ENCODE measurements at places on chromosomes 7 and 10. TPM values are rescaled to one million over a fixed set of nuclear protein-coding genes. Genes with fewer than 3 reads are reported as not detected.
A peak's percentile ranks its signal among the peaks of the same experiment; 100 is the strongest.

Gene ENTPD1
- total RNA-seq = 4.6 TPM

Gene PLCE1
- not detected for total RNA-seq

Gene OR6B1
- total RNA-seq = not detected

Gene GDF2
- not detected for total RNA-seq

Gene PDZD7
- 0.65 TPM for total RNA-seq

Gene OPALIN
- total RNA-seq = not detected

Gene EN2
- not detected for total RNA-seq

DNA sequence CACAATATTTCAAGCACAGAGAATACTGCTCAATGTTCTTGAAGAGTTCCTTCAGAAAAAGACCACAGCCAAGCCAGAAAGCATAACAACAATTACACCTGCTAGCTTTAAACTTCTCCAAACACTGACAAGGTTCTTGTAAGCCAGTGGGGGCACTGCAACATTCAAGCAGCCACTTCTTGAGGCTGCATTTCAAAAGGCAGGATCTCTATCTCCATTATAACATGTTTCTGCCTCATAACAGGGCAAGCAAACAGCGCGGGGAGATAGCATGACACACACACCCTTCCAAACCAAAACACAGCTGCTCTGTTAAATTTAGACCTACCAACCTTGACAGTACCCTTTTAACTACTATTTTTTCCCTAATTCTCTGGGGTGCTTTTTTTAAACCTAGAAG, 30.8 kb downstream of the CHCHD3 start:
- DNase-seq = no peak
- peaks cover 20% of the 10 kb centered on the region for H3K4me1 ChIP-seq
- no peak overlapping the region for H3K27ac ChIP-seq
- no peak overlapping the region for H3K4me3 ChIP-seq
- H3K27me3 ChIP-seq = no peaks in the 10 kb centered on the region

- DNase-seq = no peak
- no peaks in the 10 kb centered on the region for H3K36me3 ChIP-seq
- H3K27ac ChIP-seq = no peak overlapping the region
- no peaks in the 10 kb centered on the region for H3K27me3 ChIP-seq
- no peak overlapping the region for H3K4me3 ChIP-seq
Measured at GRCh38 chr7:31074403-31075085, 22.4 kb downstream of the ADCYAP1R1 start.

- peaks cover 7% of the 10 kb centered on the region for H3K27me3 ChIP-seq
- no peaks in the 10 kb centered on the region for H3K4me1 ChIP-seq
- H3K4me3 ChIP-seq = no peak overlapping the region
- no peak for DNase-seq
- H3K36me3 ChIP-seq = no peaks in the 10 kb centered on the region
Measured at GRCh38 chr10:2836921-2837662, 230.3 kb upstream of the PFKP start.

DNA sequence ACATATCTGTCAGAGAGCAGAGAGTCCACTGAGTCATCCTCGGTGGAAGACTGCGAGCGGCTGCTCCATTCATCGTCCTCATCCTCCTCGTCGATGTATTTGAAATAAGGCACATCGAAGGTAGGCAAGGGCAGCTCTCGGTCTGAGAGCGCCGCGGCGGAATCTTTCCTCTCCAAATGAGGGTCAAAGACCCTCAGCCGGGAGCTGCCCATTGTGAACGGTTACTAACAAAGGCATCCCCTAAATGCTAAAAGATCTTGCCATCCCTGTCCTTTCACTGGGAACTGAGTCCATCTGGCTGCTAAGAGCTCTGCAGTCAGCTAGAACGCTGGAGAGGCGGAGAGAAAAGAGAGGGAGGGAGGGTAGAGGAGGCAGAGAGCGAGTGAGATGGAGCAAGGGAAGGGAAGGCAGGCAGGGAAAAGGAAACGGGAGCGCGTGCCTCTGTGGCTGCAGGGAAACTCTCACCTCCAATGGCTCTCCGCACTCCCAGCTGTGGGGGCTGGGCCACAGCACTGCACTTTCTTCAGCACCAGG, 163.4 kb downstream of the RAPGEF5 start:
- DNase-seq = no peak
- H3K36me3 ChIP-seq = no peaks in the 10 kb centered on the region
- H3K27ac ChIP-seq = no peak overlapping the region
- H3K27me3 ChIP-seq = no peaks in the 10 kb centered on the region

DNA sequence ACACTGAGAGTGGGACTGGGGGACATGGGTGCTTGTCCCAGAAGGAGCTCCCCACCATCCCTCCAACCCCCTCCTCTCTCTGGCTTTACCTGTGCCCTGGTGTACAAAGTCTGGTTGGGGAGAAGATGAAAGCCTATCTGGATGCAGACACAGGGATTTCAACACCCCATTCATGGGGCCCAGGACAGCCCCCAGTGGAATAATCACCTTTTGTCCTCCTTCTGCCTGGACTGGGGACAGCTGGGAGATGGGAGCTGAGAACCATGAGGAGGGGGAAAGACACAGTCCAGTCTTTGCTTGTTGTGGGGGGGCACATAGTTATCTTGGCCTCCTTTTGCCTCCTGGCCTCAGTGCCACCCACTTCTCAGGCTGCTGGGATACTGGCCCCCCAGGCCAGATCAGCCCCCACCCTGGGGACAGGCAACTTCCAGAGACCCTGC, 1.4 kb downstream of the SSC4D start:
- DNase-seq = no peak
- no peak overlapping the region for H3K4me3 ChIP-seq
- H3K27me3 ChIP-seq = no peaks in the 10 kb centered on the region
- H3K27ac ChIP-seq = no peak overlapping the region

DNA sequence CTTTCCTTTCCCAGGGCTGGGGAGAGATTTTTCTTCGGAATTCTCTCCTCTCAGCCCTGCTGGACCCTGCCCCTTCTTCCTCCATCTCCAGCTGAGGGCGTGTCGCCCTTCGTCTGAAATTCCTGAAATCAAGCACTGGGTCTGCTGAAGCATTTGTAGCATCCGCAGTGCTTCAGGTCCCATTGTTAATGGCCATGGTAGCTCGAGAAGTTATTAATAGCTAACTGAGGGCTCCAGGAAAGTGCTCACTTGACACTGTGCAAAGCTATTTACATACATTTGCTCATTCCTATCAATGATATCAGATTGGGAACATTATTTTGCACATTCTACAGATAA, 515 bp downstream of the FAM149B1 start:
- H3K36me3 ChIP-seq = peaks cover 23% of the 10 kb centered on the region
- DNase-seq = no peak
- peaks cover 34% of the 10 kb centered on the region for H3K4me1 ChIP-seq
- H3K27ac ChIP-seq = peak overlapping the region; percentile 91

DNA sequence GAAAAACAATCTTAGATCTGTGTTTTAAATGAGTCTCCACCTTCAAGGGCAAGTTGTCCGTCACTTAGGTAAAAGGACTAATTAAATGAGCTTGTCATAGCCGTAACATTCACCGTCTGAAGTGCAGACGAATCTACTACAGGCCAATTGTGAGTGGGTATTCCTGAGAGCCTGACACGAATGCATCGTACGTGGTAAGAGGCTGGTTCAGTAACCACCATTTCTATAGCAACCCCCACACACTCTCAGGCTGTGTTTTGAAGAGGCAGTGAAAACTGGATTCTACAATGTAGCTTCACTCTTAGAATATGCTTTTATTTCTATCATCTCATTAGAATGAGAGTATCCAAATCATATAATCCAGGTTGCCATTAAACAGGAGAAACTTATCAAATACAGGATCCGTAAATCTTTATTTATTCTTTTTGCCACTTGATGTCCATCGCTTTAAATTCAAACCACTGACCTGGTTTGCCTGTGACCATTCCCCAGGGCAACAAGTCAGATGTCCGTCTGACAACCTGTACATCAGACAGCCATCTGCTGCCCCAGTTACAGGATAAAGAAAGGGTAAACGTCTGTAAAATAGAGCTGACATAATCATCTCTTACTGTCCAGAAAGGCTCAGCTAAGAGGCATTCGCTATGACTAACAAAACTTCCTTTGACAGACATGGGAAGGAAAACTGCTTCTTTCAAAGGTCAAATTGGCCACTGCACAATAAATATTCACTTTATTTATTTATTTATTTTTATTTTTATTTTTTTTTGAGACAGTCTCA, 70.3 kb upstream of the NMT2 start:
- no peak overlapping the region for H3K4me3 ChIP-seq
- H3K36me3 ChIP-seq = peaks cover 3% of the 10 kb centered on the region
- peaks cover 13% of the 10 kb centered on the region for H3K4me1 ChIP-seq
- no peak overlapping the region for H3K27ac ChIP-seq
- DNase-seq = peak; percentile 50

DNA sequence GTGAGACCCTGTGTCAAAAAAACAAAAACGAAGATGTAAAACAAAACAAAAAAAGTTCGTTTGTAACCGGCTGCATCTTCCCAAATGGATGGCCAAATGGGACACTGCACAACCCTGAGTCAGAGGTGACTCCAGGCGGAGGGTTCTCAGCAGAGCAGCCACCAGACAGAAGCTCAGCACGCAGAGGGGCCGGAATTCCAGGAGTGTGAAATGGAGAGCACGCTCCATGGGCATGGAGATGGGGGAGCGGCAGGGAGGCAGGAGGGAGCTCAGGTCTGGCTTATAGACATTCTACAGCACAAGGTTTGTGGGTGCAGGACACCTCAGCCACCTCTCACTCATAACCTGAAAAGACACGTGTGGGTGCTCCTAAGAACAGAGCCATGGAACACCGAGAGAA, 227.0 kb downstream of the MAD1L1 start:
- H3K4me1 ChIP-seq = no peaks in the 10 kb centered on the region
- no peaks in the 10 kb centered on the region for H3K36me3 ChIP-seq
- no peak overlapping the region for H3K27ac ChIP-seq
- H3K27me3 ChIP-seq = no peaks in the 10 kb centered on the region

DNA sequence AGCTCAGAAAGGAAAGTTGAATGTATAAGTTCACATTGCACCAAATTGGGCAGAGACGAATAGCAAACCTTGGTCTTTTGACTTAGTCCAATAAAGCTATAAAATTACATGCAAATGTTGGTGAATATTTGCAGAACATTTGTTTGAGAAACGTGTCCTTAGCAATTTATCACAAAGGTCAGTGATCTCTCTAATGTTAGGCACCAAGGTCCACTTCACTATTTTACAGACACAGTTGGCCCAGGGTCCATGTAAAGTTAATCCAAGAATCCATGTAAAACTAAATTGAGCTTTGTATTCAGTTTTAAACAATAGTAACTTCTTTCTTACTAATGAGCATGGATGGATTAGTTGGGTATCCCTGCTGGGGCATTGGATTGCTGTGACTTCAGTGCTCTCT, 617.7 kb downstream of the NRG3 start:
- no peaks in the 10 kb centered on the region for H3K36me3 ChIP-seq
- no peak overlapping the region for H3K27ac ChIP-seq
- no peaks in the 10 kb centered on the region for H3K4me1 ChIP-seq
- no peak overlapping the region for H3K4me3 ChIP-seq
- no peaks in the 10 kb centered on the region for H3K27me3 ChIP-seq
- no peak for DNase-seq

DNA sequence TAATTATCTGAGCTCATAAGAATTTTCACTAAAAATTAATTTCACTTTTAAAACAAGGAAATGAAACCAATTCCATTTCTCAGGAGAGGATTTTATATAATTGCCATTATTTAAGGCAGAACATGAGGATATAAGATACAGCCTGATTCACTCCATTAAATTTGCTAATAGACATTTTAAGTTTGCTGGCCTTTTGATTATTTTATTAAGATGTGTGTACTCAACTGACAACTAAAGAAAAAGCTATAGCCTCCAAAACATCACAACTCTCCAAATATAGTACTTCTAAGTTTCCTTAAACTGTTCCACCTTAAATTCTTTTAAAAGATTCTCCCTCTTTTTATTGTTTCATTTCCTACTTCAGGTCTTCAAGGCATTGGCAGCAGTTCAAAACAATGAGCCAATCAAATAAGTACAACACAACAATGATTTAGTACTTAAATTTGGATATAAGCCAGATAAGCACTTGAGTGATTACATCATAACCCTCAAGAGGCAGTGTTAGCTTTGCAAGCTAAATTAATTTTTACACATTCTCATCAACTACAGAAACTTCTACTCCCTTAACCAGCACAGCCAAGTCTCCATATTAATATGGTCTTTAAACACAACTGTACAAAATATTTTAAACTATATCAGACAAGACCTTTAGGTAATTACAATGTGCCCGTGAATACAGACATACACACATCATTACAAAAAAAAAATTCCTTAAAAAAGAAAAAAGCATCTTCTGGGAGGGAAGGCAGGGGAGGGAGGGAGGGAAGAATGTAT, 121.8 kb downstream of the KMT2C start:
- no peak for DNase-seq
- peaks cover 25% of the 10 kb centered on the region for H3K36me3 ChIP-seq
- H3K4me3 ChIP-seq = no peak overlapping the region
- no peaks in the 10 kb centered on the region for H3K27me3 ChIP-seq
- peak overlapping the region; percentile 26 for H3K27ac ChIP-seq

GRCh38 chr10:65231148-65231547, 1694.7 kb upstream of the LRRTM3 start:
- no peak overlapping the region for H3K27ac ChIP-seq
- H3K4me1 ChIP-seq = no peaks in the 10 kb centered on the region
- no peaks in the 10 kb centered on the region for H3K27me3 ChIP-seq
- no peak for DNase-seq

DNA sequence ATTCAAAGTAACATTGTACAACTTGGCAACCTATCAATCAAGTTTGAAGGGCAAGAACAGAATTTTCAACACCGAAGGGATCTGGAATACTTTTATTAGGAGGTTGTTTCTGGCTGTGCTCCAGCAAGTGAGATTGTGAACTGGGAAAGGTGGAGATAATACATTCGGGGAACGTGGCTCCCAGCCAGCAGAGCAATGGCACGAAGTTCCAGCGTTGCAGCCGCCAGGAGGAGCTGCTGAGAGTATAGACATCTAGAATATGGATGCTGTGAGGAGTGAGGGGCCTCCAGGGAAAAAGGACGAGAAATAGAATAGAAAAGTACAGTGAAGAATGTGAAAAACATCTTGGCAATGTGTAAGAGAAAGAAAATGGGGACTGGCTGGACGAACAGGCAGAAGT, 69.5 kb downstream of the TCERG1L start:
- H3K4me1 ChIP-seq = no peaks in the 10 kb centered on the region

DNA sequence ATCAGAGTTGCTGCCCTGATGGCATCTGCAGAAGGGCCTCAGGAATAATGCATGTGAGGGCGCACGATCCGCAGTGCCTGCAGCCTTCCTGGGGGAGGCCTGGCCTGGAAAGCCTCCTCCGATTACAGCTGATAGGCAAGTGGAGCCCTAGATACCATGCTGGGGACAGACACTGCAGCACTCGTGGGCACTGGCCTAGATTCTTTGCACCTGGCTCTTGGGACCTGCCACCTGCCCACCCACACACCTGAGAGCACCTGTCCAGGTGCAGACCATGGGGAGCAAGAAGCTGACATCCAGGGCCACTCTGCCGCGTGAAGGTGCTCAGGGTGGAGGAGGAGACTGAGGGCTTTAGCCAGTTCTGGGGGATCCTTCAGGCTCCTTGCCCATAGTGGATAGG, 14.8 kb downstream of the YKT6 start:
- H3K27ac ChIP-seq = no peak overlapping the region
- peaks cover 13% of the 10 kb centered on the region for H3K36me3 ChIP-seq
- H3K27me3 ChIP-seq = no peaks in the 10 kb centered on the region
- no peak for DNase-seq
- H3K4me3 ChIP-seq = no peak overlapping the region

Data from activated CD8-positive, alpha-beta T cell treated with anti-CD3 and anti-CD28 coated beads for 36 hours (primary cell).